Upper lobe of left lung (tissue), 6 donors: ENCODE measurements at places on chromosomes 12 and 14.

DNA sequence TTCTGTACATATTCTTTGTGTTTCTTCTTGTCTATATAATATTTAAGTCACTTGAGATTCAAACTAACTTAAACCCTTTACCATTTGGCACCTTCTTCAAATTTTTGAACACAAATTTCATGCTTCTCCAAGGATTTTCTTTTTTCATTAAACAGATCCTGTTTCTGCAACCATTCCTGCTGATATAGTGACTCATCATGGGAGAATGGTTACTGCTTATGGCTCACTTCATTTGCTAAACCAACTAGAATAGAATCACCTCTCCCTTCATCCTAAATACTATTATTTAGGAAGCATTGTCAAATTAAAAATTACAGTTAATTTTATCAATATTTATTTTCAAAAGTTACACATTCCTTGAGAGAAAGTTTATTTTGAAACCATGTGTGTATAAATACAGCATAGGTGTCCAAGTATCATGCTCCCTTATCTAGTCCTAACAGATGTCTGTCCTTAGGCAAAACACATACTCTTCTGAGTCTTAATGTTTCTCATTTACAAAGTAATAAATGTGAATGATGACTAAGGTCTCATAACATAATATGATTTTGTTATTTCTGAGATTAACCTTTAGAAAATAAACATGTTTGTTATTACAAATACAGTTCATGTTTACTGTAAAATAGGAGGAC lies 40.7 kb downstream of the PLCZ1 start:
- DNase-seq, result no peak

DNA sequence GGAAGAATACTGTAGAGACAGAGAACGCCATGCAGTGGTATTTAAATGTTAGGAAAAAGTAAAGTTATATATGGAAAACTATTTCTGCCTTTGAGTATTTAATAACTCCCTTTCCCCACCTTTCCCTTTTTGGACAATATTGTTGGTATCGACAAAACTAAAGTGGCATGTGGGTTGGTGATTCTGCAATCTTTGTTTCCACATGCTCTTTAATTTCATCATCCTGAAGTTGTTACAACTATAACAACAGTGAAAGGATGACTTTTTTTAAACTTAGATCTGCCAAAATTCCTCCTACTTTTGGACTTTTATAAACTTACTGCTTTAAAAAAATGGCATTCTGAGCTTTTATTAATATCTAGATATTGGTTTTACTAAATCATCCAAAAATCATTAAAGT lies 25.3 kb downstream of the TTC8 start:
- DNase-seq, result no peak

GRCh38 chr12:7856516-7856915 lies 16.2 kb downstream of the SLC2A14 start:
- DNase-seq, result no peak

DNA sequence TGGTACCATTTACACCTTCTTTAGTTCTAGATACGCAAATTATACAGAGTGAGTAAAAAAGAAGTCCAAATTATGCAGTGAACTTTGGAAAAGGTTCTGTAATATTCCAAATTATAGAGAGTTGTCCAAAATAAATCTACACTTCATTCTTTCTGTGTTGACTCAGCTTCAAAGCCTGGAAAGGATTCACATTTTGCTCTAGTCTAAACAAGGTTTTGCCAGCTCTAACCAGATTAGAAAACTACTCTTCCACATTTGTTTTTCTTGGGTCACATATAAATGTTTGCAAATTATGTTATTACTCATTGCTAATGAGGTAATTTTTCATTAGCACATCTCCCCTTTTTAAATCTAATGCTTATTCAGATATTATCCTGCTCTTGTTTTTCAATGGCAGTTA lies 1562.4 kb upstream of the SEL1L start:
- DNase-seq, result no peak

DNA sequence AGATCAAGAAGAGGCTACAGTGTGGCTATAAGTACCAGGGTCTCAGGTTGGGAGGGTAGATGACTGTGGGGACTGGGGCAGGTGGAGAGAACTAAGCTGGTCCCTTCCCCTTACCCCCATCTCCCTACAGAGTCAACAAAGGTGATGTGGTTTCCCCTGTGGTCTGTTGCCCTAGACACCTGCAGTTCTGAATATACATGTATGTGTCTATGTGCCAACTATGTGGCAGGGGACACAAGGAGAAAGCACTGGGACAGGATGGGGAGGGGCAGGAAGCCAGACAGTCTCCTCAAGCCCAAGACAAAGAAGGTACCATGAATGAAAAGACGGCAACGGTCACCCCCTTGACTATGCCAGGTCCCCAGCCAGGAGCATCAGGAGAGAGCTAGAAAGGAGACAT lies 4.5 kb upstream of the HDAC7 start:
- no peak for DNase-seq

GRCh38 chr12:120225852-120226640 lies 25.1 kb upstream of the RPLP0 start:
- DNase-seq, result peak; percentile 93

- no peak for DNase-seq
Measured at GRCh38 chr12:104279164-104279563, 24.4 kb upstream of the EID3 start.

DNA sequence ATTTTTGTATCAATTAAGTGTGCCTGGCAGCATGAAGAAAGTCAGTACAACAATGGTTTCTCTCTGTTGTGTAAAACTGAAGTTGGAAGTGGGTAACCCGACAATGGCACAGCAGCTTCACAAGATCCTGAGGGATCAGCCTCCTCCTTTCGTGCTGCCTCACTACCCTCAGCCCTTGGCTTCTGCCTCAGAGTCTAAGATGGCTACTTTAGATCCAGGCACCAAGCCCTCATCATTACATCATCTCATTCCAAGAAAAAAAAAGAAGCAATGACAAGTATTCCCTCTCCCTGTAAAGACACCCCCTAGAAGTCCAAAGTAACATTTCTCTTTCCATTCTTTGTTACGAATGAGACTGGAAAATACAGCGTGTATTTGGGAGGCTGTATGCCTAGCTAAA lies 92.6 kb downstream of the DNAI7 start:
- no peak for DNase-seq

- DNase-seq, result no peak
Measured at GRCh38 chr14:53093206-53093605, 59.9 kb downstream of the DDHD1 start.

GRCh38 chr14:38399652-38400051 lies 143.8 kb upstream of the CLEC14A start:
- no peak for DNase-seq

DNA sequence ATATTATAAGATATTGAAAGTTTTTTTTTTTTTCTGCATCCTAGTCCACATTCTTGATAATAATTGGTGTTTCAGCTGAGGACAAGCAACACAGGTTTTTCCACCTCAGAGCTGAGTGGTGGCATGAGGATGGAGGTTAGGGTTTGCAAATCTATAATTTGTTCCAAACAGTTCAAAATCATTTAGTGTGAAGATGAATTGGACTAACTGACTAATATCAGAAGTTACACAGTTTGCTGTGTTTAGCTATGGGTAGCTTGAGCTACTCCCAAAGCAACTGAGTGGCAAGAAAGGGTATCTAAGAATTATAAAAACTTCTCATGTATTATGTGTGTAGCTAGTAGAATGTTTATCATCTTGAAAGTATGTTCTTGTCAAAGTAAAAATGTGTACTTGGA lies 17.1 kb downstream of the EID3 start:
- no peak for DNase-seq

GRCh38 chr14:98513558-98513957 lies 758.4 kb downstream of the BCL11B start:
- DNase-seq, result no peak

DNA sequence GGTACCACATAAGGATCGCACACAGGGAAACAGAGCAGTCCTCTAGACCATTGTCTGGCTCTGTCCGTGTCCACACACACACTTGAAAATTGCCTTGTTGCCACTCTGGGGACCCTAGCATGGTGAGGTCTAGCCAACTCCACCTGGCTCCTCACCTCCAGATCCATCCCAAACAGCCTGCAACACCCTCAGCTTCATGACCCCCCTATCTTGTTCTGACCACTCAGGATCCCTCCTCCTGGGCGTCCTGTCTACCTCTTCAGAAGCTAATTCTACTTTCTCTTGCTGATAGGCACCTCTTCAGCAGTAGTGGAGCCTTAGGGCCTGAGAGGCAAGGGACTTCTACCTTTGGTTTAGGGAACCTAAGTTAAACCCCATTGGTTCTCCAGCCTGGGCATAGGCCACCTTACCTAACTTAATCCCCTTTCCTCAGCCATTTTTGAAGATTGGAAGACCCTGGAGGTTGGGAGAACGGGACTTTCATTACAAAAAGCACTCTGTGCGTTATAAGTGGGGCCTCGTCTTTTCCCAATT lies 697 bp upstream of the HOXC5 start:
- DNase-seq, result no peak

GRCh38 chr14:50859296-50859624 lies 12.6 kb upstream of the ABHD12B start:
- DNase-seq, result no peak

DNA sequence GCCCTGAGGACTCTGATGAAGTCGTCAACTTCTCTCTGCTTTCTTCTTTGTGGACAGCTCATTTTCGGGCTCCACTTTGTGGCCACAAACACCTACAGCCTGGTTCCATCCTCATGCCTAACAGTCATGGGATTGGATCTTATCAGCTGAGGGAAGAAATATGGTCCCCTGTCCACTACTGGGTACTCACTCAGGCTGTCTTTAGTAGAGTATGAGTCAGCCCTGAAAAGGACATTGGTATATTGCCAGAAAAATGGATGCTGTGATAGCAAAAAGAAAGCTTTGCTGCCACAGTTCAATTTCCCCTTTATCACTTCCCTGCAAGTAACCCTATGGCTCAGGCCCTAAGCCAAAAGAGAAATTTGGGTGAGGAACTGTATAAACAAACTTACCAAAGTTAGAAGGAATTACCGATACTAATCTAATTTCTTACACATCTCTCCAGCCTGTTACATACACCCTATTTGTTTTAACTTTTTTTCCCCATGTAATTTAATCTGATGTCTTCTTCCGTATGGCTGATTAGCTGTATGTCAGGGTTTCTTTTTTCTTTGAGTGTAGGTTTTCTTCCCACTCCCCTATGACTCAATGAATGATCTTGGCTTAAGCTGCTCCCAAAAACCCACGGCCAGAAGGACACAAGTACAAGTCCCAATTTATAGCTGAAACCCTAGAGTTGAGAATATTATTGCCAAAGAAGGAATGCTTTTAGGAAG lies 29.1 kb downstream of the MTHFD1 start:
- DNase-seq, result no peak

DNA sequence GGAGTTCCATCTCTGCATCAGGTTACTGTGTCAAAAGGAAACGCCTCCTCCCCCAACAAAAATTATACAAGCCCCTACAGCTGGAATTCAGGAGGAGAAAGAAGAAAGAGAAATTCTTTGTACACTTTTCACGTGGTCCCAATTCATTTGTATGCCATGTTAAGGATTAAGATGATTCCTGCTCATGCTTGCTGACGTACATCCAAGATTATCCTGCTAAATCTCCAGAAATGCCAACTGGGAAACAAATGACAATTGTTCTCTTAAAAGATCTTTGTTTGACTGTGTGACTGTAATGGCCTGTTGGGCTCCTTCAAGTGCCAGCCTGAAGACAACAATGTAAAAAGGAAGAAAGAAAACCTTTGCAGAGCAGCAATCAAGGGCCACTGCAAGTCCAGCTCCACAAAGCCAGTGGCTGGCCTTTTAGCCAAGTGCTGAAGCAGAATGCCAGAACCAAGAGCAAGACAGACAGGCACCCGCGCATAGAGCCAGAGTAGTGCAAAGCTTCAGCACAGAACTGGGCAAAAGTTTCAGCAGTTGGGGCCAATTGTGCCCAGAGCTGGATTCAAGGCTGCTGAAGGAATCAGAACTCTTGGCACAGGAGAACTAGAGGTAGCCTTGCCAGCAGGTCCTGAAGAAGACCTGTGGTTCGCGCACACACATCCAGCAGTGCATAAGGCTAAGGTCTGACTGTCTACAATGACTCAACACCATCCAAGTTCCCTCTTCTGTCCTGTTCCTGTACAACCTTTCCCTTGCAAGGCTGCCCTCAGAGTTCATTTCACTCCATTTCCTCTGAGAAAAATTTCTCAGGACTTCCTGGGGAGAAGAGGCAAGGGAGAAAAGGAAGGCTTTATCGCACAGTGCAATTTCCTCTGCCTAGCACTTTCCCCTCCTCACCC lies 209.7 kb upstream of the BMP4 start:
- no peak for DNase-seq

- DNase-seq, result no peak
Measured at GRCh38 chr12:27688671-27689070, 7.6 kb upstream of the REP15 start.

DNA sequence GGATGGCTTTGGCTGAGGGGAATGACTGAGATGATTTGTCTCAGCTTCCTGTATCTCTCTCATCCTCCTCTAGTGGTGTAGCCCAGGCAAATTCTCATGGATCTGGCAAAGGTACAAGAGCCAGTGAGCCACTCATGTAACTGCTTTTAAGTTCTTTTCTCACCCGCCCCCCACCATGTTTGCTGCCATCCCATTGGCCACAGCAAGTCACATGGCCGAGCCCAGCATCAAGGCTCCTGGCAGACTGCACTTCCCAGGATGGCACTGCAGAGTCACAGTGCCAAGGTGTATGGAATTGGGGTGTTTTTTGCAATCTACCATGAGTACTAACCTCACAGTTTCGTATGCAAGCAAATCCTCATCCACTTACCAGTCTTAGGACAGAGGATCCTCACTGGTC lies 50.9 kb downstream of the CHST11 start:
- no peak for DNase-seq

DNA sequence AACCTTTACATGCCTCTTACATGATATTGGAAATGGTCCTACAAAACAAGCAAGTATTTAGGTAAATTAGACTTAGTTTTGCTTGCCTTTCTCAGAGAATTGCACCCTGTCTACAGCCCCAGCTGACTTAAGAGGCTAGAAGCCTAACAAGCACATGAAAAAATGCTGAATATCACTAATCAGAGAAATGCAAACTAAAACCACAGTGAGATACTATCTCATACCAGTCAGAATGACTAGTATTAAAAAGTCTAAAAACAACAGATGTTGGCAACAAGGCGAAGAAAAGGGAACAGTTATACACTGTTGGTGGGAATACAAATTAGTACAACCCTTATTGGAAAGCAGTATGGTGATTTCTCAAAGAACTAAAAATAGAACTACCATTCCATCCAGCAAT lies 103.8 kb downstream of the EGLN3 start:
- DNase-seq, result no peak

DNA sequence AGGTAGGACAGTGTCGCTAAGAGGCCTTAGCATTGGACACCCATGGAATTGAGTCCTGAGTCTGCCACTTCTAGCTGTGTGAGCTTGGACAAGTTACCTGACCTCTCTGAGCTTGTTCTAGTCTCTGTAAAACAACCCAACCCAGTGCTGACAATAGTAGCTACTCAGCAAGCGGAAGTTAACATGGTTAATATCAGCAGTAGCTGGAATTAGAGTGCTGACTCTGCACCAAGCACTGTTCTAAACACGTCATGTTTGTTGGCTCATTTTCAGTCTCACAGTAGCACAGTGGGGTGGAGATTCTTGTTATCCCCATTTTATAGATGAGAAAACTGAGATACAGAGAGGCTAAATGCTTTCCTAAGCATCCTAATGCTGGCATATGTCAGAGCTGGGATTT lies 47.5 kb upstream of the RIN3 start:
- no peak for DNase-seq
